ENCODE measurements at places on chromosomes 3 and 15. TPM values are rescaled to one million over a fixed set of nuclear protein-coding genes. Genes with fewer than 3 reads are reported as not detected.
A peak's percentile ranks its signal among the peaks of the same experiment; 100 is the strongest.

DNA sequence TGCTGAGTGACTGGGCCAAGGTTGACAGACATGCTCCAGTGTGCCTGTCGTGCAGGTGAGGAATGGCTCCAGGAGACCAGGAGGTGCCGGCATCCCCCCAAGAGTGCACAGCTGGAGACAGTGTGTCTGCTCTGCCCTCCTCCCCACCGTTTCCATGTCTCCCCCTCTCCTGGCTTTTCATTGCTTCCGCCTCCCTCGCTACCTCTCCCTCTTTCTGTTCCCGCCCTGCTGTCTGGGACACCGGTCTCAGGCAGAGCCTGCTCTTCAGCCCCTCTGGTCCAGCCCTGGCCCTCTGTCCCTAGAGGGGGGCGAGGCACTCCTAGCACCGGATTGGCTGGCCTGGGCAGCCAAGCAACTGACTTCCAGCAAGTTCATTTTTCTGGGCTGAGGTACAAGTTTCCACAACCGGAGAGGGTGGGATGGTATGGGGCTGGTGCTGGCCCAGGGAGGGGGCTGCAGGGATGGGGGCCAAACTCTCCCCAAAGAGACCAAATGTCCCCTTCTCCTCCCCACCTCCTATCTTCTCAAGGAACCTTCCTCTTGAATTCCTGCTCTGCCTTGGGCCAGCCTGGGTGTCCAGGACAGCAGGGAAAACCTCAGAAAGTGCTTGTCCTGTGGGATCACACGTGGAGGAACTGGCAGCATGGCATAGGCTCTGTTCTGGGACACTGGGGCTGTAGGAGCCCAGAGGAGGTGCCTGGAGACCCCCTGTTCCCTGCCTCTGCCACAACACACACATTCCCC, 32.6 kb downstream of the PRKCD start:
- no peaks in the 10 kb centered on the region for H3K27me3 ChIP-seq
- no peak overlapping the region for H3K4me3 ChIP-seq
- peak overlapping the region; percentile 42 for H3K27ac ChIP-seq
- no peak for DNase-seq

The SLC6A1 gene
- 0.23 TPM for total RNA-seq

DNA sequence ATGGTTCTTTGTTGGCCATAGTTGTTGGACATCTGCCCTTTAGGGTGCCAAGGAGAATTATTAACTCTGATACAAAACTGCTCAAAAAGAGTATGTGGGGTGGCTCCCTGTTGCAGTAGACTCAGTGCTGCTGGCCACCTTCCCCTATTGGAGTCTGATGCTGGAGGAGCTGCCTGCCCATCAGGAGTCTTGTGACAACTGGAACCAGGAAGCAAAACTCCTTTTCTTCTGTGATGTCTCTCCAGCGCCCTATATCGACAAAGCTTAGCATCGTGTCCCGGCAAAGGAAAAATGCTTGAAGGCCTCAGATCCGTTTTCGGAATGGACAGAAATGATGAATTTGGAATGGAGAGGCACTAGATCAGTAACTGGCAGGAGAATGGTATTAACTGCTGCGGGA, 23.5 kb downstream of the PAK2 start:
- no peak overlapping the region for H3K27ac ChIP-seq

DNA sequence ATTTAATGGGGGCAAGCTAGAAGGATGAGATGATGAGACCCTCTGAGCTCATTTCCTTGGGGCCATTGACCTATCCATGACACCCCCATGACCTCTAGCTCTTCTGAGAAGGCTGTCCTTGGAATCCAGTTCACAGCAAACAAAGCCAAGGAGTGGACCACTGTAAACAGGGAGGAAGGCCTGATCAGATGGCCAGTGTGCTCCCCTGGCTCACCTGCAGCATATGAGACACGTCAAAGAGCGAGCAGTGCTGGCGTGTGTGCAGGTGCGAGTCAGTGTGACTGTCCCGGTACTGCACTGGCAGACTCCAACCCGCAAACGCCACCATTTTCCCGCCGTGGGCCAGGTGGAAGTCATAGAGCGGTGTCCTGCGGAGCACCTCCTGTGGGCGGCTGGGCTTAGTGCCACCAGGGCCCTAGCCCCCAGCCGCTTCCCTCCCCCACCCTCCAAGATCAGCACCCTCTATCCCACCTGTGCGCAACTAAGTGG, 339 bp downstream of the AMT start:
- peaks cover 2% of the 10 kb centered on the region for H3K4me1 ChIP-seq
- no peaks in the 10 kb centered on the region for H3K27me3 ChIP-seq
- no peaks in the 10 kb centered on the region for H3K36me3 ChIP-seq
- no peak for DNase-seq
- H3K27ac ChIP-seq: peak overlapping the region; percentile 7

- no peak overlapping the region for H3K4me3 ChIP-seq
- no peaks in the 10 kb centered on the region for H3K36me3 ChIP-seq
- DNase-seq: no peak
- no peaks in the 10 kb centered on the region for H3K4me1 ChIP-seq
These were observed 222.5 kb downstream of the NR2F2 start for GRCh38 chr15:96553006-96553405.

The CD96 gene
- 0.38 TPM for total RNA-seq

GRCh38 chr3:76900596-76900995, 139.3 kb upstream of the ROBO2 start:
- no peak overlapping the region for H3K27ac ChIP-seq
- H3K4me1 ChIP-seq: no peaks in the 10 kb centered on the region
- H3K4me3 ChIP-seq: no peak overlapping the region
- no peaks in the 10 kb centered on the region for H3K36me3 ChIP-seq
- no peaks in the 10 kb centered on the region for H3K27me3 ChIP-seq

- no peak for DNase-seq
- no peak overlapping the region for H3K27ac ChIP-seq
- no peaks in the 10 kb centered on the region for H3K4me1 ChIP-seq
- no peaks in the 10 kb centered on the region for H3K36me3 ChIP-seq
These were observed 50.8 kb upstream of the ANP32A start for GRCh38 chr15:68871507-68871906.

The HCLS1 gene
- 13.5 TPM for total RNA-seq

GRCh38 chr3:16406579-16406978, 106.9 kb downstream of the RFTN1 start:
- DNase-seq: no peak
- no peaks in the 10 kb centered on the region for H3K36me3 ChIP-seq
- no peaks in the 10 kb centered on the region for H3K27me3 ChIP-seq
- H3K27ac ChIP-seq: no peak overlapping the region
- H3K4me3 ChIP-seq: no peak overlapping the region

DNA sequence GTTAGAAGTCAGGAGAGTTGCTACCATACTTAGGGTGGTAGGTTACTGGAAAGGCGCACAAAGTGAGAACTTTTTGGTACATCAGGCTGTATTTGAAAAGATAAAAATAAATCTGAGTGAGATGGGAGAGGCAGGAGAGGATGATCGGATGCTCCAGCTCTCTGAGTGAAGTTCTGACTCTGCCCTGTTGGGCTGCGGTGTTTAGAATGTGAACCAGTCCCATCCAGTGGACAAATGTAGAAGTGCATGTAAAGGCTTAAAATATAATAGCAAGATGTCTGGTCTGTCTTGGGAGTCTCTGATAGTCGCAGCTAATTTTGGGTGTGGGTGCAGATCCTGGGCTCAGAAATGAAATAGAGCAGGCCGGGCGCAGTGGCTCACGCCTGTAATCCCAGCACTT, 30.4 kb downstream of the ACKR2 start:
- no peaks in the 10 kb centered on the region for H3K27me3 ChIP-seq
- no peak overlapping the region for H3K27ac ChIP-seq
- DNase-seq: peak; percentile 23
- no peaks in the 10 kb centered on the region for H3K36me3 ChIP-seq

DNA sequence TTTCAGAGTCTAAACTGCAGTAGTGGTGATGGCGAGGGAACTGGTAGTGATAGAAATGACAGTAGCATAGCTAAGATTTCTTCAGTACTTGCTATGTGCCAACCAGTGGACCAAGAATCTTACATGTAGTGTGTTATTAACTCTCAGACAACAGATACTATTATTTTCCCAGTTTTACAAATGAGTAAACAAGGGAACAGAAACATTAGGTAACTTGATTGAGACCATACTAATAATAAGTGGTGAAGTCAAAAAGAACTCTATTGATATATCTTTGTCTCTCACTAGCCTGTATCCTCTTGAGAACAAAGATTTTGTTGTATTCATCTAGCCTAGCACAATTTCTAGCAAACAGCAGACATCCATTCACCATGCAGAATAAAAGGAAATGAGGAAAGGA, 250.1 kb downstream of the ZBTB20 start:
- DNase-seq: no peak
- H3K4me1 ChIP-seq: peaks cover 3% of the 10 kb centered on the region
- no peaks in the 10 kb centered on the region for H3K27me3 ChIP-seq
- H3K4me3 ChIP-seq: no peak overlapping the region

DNA sequence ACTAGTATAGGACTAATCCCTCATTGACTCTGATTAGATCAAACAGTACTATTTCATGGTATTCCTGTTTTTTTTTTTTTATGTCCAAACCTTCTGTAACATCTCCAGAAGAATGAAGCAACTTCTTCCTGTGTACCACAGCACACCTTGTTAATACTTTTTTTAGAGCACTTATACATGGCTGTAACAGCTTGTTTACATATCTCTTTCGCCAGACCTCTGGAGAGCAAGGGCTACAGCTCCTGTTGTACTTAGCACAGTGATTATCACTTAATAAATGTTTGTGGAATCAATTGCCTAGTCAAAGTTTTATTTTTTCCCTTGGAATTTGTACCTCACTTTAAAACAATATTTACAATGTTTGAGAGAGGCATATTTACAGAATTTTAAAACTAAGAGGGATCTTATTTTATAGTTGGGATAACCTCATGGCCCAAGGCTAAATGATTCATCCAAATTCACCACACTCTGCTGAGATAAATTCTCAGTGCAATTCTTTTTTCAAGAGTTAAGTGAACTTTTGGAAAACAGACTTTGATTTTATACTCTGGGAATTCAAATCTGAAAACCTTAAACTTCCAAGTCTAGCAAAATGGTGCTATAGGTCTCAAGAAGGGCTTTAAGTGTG, 9.2 kb upstream of the GATM start:
- H3K4me1 ChIP-seq: peaks cover 10% of the 10 kb centered on the region
- no peak for DNase-seq
- H3K27me3 ChIP-seq: no peaks in the 10 kb centered on the region
- H3K36me3 ChIP-seq: no peaks in the 10 kb centered on the region
- H3K27ac ChIP-seq: no peak overlapping the region

The STRIT1 gene
- not detected for total RNA-seq

DNA sequence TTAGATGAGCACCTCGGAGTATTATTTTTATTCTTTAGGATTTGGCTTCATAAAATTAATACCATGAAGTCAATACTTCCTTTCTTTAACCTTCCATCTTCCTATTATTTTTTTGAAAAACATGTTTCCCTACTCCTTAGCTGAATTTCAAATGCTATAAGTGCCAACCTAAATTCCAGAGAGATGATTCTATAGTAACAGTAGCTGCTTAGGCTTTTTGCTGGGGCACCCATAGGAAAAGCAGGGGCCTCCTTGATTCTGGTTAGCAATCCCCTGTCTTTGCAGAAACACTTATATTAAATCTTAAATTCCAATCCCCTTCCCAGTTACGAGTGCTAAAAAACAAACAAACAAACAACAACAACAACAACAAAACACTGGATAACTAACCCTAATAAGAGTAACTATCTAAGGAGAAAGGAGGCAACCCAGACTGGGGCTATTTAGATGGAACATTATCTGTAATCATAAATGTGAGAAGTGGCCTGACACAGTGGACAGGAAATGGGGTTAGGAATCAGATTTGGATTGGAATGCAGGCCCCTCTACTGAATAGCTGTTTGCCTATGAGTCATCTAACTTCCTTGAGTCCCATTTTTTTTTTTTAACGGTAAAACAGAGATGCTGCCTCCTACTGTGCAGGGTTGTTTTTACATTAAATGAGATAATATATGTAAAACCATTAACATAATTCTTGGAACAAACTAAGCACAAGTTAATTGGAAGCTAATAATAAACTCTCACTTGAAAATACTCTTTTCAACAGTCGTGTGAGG, 148.1 kb downstream of the WDR72 start:
- no peak overlapping the region for H3K27ac ChIP-seq
- no peaks in the 10 kb centered on the region for H3K36me3 ChIP-seq
- H3K4me1 ChIP-seq: no peaks in the 10 kb centered on the region
- no peak for DNase-seq
- no peak overlapping the region for H3K4me3 ChIP-seq
- no peaks in the 10 kb centered on the region for H3K27me3 ChIP-seq

The CD47 gene
- 55.8 TPM for total RNA-seq

- no peaks in the 10 kb centered on the region for H3K36me3 ChIP-seq
- H3K4me3 ChIP-seq: no peak overlapping the region
- no peak overlapping the region for H3K27ac ChIP-seq
These were observed 234.3 kb upstream of the ZPLD1 start for GRCh38 chr3:102200560-102200959.

DNA sequence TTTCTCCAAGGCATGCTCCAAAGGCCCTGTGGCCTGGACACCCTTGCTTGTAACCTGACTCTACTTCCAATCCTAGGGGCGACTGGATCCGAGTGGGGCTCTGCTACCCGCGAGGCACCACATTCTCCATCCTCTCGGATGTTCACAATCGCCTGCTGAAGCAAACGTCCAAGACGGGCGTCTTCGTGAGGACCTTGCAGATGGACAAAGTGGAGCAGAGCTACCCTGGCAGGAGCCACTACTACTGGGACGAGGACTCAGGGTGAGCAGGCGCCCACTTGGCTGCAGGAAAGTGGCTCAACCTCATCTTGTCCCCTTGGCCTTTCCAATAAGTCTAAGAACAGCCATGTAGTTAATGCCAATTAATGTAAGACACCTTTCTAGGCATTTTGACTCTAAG, 51.9 kb downstream of the MESD start:
- DNase-seq: no peak
- no peaks in the 10 kb centered on the region for H3K36me3 ChIP-seq
- H3K27me3 ChIP-seq: no peaks in the 10 kb centered on the region
- peaks cover 6% of the 10 kb centered on the region for H3K4me1 ChIP-seq

GRCh38 chr15:63803106-63803886, 30.5 kb downstream of the HERC1 start:
- peaks cover 6% of the 10 kb centered on the region for H3K4me1 ChIP-seq
- DNase-seq: no peak
- no peaks in the 10 kb centered on the region for H3K27me3 ChIP-seq
- H3K4me3 ChIP-seq: no peak overlapping the region
- no peak overlapping the region for H3K27ac ChIP-seq

The TRANK1 gene
- total RNA-seq: 22.0 TPM

Data from ovary (tissue), 10 donors.